Stimulated activated CD4-positive, alpha-beta T cell treated with anti-CD3 and anti-CD28 coated beads, TNF-alpha, amount 100 ng/mL, for 48 hours (primary cell): ENCODE measurements at places on chromosomes 4 and X.

DNA sequence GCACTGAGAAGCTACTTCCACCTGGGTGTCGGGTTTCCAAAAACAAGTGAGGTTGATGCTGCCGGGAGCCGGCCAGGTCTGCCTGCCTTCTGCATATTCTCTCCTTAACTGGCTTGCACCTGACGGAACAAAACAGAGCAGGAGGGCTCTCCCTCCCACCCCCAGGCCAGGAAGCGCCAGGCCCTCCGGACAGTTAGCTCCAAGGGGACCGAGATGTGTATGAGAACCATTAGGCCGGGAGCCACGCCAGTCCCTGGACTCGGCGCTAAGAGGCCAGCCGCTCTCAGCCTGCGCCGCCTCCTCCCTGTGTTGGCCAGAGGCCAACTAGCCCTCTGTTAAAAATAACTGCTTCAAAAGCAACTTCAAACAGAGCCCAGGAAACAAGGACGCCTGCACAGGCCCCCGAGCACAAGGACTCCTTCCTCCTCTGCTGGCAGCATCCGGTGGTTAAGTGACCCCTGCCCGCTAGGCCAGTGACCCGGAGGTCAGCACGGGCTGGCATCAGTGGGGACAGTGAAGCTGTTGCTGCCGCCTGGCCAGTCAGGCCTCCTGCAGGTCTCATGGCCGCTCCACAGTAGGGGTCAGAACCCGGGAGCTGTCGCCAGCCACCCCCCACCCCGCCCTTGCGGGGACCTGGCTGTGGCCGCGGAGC is 107.9 kb downstream of the ABLIM2 start:
- no peak for DNase-seq

GRCh38 chrX:64230123-64230970 is at the start of gene ASB12:
Gene ASB12 (minus strand): TSS chrX:64230607. CDS start chrX:64225650, 4,957 bp downstream.
- DNase-seq: no peak

DNA sequence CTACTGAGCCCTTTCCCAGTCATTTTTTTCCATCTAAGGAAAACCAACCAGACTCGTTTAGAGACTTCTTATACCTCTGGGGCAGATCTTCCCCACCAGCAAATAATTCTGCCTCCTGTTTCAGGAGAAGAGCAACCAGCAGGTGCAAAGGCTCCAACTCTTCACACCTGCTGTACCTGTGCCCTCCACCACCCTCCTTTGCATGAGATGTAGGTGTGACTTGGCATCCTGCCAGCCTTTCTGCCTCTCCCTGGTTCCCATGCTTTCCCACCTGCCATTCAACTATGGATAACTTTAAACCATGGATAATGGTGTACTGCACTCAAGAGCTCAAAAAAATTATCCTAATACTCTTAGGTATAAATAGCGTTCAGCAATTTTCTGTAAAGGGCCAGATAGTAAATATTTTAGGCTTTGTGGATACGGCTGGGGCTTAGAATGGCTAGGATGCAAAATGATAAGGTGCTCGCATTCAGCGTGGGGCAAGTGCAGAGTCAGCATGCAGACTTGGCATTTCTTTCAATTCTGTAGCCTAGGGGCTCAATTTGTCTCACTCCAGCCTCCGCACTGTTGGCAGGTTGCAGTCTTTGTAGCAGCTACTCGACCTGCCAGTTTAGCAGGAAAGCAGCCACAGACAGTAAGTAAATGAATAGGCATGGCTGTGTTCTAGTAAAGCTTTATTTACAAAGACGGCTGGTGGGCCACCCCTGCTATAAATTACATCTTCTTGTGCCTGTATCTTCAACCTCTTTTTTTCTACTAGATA is 79.8 kb downstream of the HCCS start:
- DNase-seq: no peak

GRCh38 chr4:149631629-149632028 is 184.0 kb downstream of the IQCM start:
- no peak for DNase-seq

GRCh38 chrX:108064001-108064400 is 19.1 kb downstream of the VSIG1 start:
- DNase-seq: no peak

- no peak for DNase-seq
Observed at GRCh38 chr4:71495454-71495853, 156.6 kb downstream of the SLC4A4 start.

DNA sequence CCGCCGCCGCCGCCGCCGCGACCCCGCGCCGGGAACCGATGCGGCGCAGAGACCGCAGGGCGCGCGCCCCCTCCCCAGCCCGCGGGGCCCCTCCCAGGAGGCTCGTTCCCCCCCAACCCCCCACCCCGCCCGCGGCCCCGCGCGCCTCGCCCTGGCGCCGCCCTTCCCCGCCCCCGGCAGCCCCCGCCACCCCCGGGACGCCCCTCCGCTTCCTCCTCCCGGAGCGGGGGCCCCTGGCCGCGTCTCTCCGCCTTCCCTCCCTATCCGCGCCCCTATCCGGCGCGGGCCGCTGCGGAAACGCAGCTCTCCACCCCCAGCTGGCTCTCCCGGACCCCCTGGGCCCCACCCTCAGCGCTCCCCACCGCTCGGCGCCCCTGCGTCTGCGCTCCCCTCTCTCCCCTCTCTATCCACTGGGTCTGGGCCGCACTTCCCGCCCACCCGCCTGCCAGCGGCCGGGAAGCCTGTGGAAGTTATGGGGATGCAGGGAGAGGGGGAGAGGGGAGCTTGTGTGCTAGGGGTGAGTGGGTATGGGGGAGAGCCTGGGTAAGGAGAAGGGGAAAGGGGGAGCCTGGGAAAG is at the start of gene TMEM271:
TSS of gene TMEM271 (minus strand) at position 51 of the 577 bp plus-strand sequence. CDS start 233 bp downstream, outside the sequence.
- DNase-seq: no peak

DNA sequence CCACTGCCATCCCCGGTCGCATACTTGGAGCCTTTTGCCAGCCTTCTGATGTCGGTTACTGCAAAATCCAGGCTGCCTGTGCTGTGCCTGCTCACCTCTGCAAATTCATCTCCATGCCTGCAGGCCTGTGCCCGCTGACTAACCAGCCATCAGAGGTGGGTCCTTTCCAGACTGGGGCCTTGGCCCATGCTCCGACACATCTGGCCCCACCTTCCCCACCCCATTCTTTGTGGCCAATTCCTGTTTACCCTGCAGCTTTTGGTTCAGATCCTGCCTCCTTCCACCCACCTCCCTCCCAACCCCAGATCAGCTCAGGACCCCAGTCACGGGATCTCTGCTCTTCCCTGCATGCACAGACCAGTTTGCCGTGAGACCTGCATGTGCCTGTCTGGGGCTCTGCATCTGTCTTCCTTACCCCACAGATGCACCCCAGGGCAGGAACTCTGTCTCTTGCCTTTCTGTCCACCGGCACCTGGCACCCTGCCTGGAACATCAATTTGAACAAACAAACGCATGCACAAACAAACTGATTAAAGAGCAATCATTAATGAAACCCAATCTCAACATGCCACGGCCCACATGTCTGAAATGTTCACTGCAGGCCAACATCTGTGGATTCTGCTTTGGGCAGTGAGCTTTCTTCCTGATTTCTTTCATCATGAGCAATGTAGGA is 112.8 kb upstream of the PSAPL1 start:
- DNase-seq: no peak

DNA sequence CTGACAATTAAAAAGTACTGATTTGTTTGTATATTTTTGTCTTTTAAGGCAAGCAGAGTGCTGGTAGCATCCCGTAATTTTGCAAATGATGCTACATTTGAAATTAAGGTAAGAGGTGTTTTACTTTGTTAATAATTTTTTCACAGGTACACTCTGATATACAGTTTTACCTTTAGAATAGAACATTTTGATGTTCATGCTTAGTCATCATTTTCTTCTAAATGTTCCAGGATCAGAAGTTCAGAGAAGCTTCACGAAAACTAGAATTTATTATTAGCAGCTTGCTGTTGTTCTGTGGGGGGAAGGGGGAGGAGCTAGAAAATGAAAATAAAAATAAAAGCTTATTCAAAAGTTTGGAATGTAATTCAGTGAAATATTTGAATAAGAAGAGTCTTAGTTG is 5.5 kb downstream of the PDHA1 start:
- DNase-seq: no peak

DNA sequence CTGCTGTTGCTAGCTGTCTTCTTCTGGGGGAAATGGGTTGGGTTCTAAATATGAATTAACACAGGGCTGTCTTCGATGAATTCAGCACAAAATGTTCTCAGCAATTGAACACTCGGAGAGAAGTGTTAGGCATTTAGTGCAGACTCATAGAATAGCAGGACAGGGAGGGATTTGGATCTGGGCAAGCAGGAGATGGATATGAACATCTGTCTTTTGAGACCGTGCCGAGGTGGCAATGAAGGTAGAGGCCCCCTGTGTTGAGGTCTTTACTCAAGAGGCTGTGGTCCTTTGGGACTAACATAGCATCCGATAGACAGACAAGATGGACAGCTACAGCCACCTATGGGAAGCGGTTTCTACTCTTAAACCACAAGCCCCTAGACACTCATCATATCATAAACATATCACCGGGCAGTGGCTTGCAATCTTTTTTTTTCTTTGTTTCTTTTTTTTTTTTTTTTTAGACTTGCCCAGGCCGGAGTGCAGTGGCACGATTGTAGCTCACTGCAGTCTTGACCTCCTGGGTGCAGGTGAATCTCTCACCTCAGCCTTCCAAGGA is 6.7 kb downstream of the CD99 start:
- no peak for DNase-seq

- no peak for DNase-seq
Observed at GRCh38 chr4:30866907-30867306, 146.7 kb downstream of the PCDH7 start.

DNA sequence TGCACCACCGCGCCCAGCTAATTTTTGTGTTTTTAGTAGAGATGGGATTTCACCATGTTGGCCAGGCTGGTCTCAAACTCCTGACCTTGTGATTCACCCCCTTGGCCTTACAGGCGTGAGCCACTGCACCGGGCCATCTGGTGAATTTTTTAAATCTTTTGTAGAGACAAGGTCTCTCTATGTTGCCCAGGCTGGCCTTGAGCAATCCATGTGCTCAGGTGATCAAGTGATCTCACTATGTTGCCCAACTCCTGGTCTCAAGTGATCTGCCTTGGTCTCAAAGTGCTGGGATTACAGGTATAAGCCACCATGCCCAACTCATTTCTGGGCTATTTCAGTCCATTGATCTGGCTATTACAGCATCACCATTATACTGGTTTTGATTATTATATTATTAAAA is 22.2 kb upstream of the GALNT7 start:
- DNase-seq: no peak

DNA sequence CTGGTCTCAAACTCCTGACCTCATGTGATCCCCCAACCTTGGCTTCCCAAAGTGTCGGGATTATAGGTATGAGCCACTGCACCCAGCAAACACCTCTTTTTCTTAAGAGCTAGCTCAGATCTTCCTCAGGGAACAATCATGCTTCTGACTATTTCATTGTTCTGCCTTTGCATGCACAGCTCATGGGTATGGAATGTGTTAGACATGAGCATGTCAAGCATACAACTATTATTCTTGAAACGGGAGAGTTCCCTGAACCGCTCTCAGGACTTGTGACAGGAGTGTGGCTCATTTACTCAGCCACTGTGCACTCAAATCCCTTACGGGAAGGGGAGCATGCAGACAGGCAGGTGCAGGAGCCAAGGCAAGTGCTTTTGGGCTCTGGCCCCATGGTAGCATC is 231.7 kb upstream of the TAPT1 start:
- DNase-seq: no peak

DNA sequence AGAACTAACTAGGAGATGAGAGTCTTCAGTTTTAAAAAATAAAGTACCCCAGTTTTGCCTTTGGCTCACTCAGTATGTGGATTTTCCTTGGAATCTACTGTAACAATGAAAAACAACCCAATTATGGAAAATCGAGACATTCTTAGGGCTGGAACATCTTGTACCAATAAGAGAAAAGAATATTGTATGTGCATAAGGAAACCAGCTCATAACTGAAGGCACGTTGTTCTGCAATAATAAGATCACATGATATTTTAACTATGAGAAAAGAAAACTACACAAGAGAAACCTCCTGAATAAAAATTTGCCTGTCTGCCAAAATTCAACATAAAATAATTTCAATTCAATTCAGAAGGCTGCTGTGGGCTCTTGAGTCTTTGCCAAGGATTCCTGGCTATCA is 261.8 kb upstream of the EDNRA start:
- no peak for DNase-seq

GRCh38 chrX:111095974-111096895 is at the start of gene PAK3:
Gene PAK3 (plus strand): TSS chrX:111096191. CDS start chrX:111123104, 26,913 bp downstream.
- DNase-seq: no peak

DNA sequence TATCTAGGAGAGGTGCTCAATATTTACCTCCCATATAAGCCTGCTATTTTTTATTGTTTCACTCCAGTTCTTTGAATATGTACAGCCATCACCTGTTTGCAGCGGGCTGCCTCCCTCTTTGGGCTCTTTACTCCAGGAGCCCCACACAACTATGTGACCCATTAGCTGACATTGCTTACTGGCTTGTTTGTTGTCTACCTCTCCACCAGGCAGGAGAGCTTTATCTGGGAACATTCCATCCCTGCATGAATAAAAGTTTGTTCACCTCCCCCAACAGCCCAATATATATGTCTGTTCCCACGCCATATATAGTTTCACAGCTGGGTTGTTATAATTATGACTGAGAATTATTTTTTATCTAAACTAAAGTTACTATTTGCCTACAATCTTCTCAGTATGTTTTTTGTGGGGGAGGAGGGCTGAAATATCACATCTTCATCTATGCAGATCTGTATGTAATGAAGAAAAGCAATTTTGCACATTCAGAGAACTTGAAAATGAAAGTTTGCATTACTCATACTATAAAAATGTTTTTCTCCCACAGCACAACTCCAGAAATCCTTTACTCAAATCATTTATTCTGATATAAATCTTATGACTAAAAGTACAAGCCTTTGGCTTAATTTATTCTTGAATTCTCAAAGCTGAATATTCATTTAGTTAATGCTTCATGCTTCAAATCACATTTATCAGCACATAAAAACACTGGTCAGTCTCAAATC is 61.2 kb upstream of the DAPP1 start:
- no peak for DNase-seq

- no peak for DNase-seq
Observed at GRCh38 chr4:40193016-40193571, 3.7 kb upstream of the RHOH start.

DNA sequence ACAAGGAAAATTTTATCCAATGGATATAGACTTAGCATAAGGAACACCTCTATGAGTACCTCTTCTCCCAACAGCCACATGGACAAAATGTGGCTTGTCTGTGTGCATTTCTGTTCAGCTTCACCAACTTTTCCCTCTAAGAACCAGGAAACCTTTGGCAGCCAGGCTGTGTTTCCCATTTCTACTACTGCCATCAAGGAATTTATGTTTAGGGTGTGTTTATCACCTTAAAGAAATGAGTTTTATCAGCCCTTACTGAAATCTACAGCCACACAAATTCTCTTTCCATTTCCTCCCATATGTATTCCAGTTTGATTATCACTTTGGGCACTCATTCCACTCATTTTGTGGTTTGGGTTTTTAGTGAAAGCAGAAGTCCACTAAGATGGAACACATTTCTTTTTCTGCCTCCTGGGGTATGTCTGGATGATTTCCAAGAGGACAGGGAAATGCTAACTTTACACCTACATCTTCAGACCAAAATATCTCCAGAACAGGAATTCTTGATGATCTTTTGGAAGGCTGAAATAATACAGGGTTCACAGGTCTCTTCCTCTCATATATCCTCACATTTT is 82.6 kb upstream of the MAOA start:
- DNase-seq: no peak

GRCh38 chr4:109155682-109156283 is 146.7 kb downstream of the COL25A1 start:
- no peak for DNase-seq

GRCh38 chr4:170111085-170111484 is 21.3 kb upstream of the AADAT start:
- DNase-seq: no peak
